ENCODE measurements at places on chromosomes 1 and 21.

DNA sequence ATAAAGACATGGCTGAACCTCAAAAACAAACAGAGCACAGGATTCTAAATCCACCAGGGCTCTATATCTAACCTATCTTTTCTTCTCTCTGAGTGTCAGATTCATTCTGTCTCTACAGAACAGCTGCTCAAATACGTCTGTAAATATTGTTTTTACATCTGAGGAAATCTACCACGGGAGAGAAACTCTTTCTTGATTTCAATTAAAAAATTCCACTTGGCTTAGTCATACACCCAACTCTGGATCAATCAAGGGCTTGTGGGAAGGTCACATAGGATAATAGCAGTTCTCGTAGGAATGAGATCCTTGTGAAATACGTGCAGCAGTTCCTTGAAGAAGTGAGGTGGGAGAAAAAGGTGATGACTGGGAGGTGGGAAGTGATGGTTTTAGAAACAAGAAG is 1355.7 kb upstream of the ADGRL2 start:
- no peak for DNase-seq

DNA sequence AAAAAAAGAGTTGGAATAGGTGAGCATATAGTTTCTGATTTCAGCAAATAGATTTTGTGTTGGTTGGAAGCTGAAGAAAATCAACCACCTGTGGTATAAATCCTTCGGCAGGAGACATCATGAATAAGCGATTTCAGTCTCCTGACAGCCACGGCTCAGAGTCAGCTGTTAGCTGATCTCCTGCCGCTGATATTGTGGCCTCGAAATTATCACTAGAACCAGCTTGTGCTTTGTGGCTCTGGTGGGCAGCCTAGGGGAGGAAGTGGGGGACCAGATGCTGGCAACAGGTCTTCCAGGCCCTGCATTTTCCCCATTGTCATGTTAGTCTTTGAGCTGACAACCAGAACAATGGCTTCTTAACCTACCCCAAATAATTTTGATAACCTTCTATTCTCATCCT is 842 bp upstream of the GCSAML start:
- no peak for DNase-seq

GRCh38 chr21:39847877-39848276 is 19.4 kb upstream of the PCP4 start:
- no peak for DNase-seq

- no peak for DNase-seq
Measured at GRCh38 chr1:33560680-33561079, 88.2 kb downstream of the ZSCAN20 start.
